ENCODE measurements at places on chromosomes 1 and 21.

DNA sequence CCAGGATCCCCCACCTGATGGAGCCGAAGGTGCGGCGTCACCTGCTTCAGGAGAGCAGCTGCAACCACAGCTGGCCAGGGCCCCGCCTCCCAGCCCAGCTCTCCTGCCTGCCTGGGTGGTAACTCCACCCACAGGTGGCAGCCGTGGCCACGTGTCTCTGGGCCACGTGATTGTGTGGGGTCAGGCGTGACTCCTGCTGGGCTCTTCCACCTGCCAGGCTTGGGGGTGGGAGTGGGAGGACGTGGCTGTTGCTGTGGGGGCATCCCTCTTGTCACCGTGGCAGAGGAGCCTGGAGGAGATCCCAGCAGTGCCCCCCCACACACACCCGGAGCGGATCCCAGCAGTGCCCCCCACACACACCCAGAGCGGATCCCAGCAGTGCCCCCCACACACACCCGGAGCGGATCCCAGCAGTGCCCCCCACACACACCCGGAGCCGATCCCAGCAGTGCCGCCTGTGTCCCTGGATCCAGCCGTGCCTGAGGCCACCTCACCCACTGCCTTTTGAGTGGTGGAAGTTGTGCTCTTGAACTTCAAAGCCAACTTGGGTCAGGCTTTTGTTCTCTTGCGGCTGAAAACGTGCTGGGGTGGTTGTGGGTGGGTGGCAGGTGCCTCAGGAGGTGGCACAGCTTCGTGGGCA lies 32.2 kb downstream of the POFUT2 start:
- no peak for DNase-seq

- no peak for DNase-seq
These were observed 419.0 kb downstream of the PTBP2 start for GRCh38 chr1:97140611-97141010.

- peak; percentile 36 for DNase-seq
These were observed 10.0 kb downstream of the TTF2 start for GRCh38 chr1:117070124-117070523.

- no peak for DNase-seq
These were observed 54.8 kb downstream of the KIF21B start for GRCh38 chr1:200968469-200969410.

DNA sequence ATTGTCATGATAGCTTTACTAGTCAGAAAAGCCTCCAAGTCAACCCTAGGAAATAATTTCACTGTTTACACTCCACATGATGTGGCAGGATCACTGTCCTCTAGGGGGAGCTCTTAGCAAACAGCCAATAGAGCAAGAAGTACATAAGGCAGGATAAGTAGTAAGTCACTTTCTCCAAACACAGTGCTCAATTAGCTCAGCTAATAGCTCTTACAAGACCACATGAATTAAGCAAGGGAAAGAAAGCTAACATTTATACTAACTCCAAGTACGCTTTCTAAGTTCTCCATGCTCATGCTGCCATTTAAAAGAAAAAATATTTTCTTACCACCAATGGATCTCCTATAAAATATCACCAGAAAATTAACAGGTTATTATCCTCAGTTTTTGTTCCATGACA lies 66.9 kb upstream of the LRIF1 start:
- DNase-seq = peak; percentile 56

DNA sequence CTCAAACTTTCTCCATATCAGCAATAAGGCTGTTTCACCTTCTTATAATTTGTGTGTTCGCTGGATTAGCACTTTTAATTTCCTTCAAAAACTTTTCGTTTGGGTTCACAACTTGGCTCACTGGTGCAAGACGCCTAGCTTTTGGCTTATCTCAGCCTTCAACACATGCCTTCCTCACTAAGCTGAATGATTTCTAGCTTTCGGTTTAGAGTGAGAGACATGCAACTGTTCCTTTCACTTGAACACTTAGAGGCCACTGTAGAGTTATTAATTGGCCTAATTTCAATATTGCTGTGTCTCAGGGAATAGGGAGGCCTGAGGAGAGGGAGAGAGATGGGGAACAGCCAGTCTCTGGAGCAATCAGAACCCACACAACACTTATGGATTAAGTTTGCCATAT lies 41.2 kb upstream of the IFNLR1 start:
- no peak for DNase-seq

- no peak for DNase-seq
These were observed 47.1 kb upstream of the ZYG11A start for GRCh38 chr1:52795464-52795863.

- no peak for DNase-seq
These were observed 14.3 kb downstream of the GPR137B start for GRCh38 chr1:236156512-236157208.

DNA sequence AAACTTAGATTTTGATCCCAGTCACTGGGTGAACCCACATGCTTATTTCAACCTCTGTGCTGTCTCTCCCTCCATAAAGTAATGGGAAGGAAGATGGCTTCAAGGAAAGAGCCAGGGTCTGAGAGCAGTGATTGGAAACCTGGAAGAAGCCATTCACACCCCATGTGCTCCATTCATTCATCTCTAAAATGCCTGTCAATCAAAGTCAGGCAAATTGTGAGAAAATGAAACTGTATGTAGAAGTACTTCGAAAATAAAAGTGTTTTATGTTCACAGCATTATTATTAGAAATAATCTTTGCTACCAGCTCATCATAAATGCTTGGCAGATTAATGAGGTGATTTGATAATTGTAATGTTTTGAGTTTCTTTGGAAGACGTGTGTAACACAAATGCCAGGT lies 61.0 kb downstream of the ACP6 start:
- DNase-seq = no peak

- no peak for DNase-seq
These were observed 22.2 kb downstream of the ARHGEF16 start for GRCh38 chr1:3476666-3477065.

DNA sequence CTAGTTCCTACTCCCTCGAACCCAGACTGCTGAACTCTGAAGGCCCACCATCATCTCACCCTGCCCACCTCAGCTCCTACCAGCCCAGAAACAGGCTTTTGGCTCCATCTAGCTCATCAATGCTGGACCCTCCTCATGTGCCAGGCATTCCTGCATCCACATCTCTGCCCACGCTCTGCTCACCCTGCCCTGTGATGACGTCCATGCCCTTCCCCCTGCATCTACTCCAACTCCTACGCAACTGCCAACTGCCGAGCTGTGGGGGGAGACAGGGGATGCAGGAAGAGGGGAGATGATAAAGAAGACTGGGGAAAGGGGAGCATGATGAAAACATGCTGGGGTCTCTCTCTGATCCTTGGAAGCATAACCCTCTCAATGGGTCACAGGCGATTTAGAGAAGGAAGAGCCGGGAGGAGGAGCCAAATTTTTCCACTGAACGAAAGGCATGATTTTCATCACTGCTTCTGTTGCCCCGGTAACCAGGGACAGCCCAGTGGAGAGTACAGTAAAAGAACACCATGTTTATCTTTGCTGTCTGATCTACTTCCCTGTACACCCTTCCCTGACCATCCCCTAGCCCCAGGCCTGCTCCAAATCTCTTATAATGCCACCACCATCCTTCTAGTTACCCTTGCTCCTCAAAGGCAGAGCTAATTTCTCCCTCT lies 44.3 kb downstream of the CD34 start:
- peak; percentile 66 for DNase-seq

DNA sequence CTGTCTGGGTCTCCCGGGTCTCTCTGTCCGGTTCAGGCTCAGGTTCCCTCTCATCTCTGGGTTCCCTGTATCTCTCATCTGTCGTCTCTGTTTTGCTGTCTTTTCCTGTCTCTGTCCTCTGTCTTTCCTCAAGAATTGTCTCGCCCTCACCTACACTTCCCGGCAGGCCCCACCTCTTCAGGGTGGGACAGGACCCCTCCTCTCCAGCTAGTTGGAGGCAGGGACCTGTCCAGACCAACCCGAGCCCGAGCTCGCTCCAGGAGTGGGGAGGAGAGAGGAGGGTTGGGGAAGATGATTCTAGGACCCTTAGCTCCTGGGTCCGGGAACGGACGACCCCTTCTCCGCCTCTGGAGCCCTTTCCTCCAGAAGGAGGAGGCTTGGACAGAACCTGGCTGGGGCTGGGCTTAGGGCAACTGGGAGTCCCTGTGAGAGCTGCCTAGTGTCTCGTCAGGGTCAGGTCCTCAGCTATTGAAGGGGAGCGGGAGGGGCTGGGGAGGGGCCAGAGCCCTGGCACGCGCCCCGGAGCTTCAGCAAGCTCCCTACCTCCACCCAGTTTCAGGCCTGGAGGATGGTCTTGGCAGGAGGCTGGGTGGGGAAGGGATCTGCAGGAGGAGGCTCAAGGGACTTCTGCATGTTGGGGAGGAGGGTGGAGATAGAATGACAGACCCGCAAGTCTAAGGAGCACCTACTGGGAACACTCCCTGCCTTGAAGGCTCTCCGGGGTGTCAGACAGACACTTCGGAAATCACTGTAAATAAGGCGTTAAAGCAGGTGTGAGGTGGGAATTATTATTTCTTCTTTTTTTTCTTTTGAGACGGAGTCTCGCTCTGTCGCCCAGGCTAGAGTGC lies 26.3 kb upstream of the EPB41 start:
- no peak for DNase-seq

DNA sequence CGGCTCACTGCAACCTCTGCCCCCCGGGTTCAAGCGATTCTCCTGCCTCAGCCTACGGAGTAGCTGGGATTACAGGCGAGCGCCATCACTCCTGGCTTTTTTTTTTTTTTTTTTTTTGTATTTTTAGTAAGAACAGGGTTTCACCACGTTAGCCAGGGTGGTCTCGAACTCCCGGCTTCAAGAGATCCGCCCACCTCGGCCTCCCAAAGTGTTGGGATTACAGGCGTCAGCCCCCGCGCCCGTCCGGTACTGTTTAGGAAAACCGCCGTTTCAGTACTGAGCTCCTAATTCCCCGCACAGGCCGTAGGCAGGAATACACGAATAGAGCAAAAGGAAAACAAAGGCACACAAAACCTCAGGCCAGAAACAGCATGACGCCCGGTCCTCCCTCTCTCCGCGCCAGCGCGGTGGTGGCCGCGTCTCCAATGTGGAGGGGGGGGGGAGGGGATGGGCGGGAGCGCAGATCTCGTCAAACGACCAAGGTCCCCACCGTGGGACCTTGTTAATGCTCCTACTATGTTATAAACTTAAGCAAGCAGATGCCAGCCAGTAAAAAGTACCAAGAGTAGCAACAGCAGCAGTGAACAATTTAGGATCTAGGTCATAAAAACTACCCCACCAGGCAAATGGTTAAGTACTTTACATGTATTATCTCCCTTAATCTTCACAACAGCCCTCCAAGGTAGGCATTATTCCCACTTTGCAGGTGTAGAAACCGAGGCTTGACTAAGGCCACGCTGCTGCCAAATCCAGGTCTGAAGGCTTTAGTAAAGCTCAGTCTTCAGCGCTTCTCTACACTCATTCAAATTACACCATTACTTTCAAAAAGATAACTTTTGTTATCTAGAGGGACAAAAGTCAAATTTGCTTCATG lies 648 bp upstream of the ADAR start:
- peak; percentile 50 for DNase-seq

- no peak for DNase-seq
These were observed 37.7 kb downstream of the FAAP20 start for GRCh38 chr1:2156866-2157265.

- DNase-seq = no peak
These were observed 14.3 kb upstream of the LRP8 start for GRCh38 chr1:53341961-53342707.

- peak; percentile 39 for DNase-seq
These were observed 330.0 kb downstream of the BARHL2 start for GRCh38 chr1:90386899-90387720.

GRCh38 chr21:37870221-37870620 lies 46.0 kb downstream of the KCNJ6 start:
- DNase-seq = no peak

- DNase-seq = peak; percentile 86
These were observed 9.3 kb downstream of the SLC26A9 start for GRCh38 chr1:205933671-205934618.
